ENCODE measurements at places on chromosomes 6 and 20. TPM values are rescaled to one million over a fixed set of nuclear protein-coding genes. Genes with fewer than 3 reads are reported as not detected.

DNA sequence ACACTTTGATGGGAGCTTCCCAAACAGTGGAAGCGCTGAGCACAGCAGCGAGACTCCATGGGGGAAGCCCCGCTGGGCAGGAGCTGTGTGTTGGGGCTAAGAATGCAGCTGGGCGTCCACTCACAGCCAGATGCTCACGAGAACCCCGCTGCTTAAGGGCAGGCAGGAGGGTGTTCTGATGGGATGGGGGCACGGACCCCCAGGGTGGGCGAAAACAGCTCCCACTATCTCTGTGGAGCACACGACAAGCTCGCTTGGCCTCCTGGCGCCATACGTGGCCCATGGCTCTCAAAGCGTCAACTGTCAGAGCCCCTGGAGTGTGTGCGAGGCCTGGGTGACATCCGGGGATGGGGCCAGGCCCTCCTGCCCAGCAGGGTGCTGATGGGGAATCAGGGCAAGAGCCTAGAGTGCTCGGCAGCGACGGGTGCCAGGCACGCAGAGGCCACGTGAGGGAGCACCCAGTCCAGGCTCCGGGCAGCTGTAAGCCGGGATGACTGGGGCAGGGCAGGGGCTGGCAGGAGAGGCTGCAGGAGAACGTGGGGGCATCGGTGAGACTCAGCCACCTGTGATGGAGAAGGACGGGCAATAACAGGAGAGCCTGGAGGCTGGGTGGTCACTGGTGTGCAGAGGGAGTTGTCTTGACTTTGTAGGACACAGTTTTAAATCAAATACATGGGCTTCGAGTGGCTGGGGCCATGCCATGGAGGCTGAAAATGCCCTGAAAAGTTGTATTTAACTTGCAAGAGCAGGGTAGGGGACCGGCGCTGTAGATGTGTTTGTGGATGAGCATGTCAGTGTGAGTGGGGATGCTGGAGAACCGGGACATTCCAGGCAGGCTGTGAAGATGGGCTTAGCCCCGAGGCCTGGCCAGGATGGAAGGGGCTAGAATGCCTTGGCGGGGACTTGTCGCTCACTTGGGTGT is 27.3 kb downstream of the PYGB start:
- H3K27me3 ChIP-seq = no peaks in the 10 kb centered on the region
- H3K27ac ChIP-seq = no peak overlapping the region
- no peak for DNase-seq
- peaks cover 83% of the 10 kb centered on the region for H3K36me3 ChIP-seq
- no peak overlapping the region for H3K4me3 ChIP-seq

DNA sequence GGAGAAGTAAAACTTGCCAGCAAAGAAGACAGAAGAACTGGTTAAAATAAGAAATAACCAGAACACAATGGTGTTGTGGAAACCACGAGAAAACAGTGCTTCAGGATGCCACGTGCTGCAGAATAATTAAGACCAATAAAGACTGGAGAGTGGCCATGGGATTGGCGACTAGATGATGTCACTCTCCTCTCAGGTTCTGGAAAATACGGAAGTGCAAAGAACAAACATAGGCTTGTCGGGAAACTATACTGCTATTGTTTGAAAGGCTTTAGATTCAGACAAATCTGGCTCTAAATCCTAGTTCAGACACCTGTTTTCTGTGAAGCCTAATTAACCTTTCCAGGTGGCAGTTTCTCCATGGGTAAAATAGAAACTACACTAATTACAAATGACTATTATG is 138.4 kb upstream of the STXBP5 start:
- no peak overlapping the region for H3K4me3 ChIP-seq
- no peaks in the 10 kb centered on the region for H3K27me3 ChIP-seq
- no peak overlapping the region for H3K27ac ChIP-seq
- H3K36me3 ChIP-seq = no peaks in the 10 kb centered on the region
- peaks cover 18% of the 10 kb centered on the region for H3K4me1 ChIP-seq
- DNase-seq = peak; percentile 34

DNA sequence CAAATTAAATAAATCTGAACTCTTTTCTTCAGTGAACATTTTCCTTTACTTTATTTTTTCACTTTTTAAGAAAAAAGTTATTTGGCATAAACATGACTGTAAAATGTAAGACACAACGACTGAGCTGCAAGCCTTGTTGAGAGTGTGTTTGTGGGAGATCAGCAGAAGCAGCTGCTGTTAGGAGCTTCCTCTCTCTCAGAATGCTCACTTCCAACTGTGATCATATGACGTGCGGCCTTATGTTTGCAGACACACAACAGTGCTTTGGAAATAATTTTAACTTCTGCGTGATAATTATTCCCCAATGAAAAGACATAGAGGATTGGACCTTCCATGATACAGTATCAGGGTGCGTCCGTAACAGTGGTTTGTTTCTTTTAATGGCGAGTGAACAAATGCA is 104.0 kb downstream of the ARHGAP18 start:
- H3K36me3 ChIP-seq = peaks cover 29% of the 10 kb centered on the region
- H3K27me3 ChIP-seq = no peaks in the 10 kb centered on the region
- no peak overlapping the region for H3K27ac ChIP-seq
- no peak for DNase-seq

GRCh38 chr20:58246346-58246745 is 17.9 kb upstream of the ANKRD60 start:
- H3K4me3 ChIP-seq = no peak overlapping the region
- H3K27me3 ChIP-seq = no peaks in the 10 kb centered on the region
- peaks cover 2% of the 10 kb centered on the region for H3K4me1 ChIP-seq
- no peak overlapping the region for H3K27ac ChIP-seq
- H3K36me3 ChIP-seq = no peaks in the 10 kb centered on the region
- peak; percentile 61 for DNase-seq

The GNAS-AS1 gene
- total RNA-seq = not detected

The SH3BGRL2 gene
- 28.8 TPM for total RNA-seq

DNA sequence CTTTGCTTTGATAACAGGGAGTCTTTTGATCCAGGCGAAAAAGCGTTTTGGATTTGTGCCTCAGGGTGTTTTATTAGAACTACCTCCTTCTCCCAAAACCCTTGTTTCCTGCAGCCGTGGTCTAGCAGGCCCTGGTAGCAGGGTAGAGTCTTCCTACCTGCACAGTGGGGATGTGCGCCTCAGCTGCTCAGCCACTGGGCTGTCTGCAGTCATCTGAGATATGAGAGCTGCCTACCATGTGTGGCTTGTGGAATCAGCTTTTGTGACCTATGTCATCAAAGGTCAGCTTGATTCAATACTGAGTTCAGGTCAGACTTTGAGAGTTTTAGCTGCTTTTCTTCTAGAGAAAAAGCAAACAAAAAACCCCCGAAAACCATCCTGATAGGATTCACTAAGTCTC is 279.5 kb downstream of the CLIC5 start:
- DNase-seq = no peak
- H3K4me3 ChIP-seq = no peak overlapping the region
- no peak overlapping the region for H3K27ac ChIP-seq
- no peaks in the 10 kb centered on the region for H3K4me1 ChIP-seq
- H3K36me3 ChIP-seq = no peaks in the 10 kb centered on the region
- H3K27me3 ChIP-seq = no peaks in the 10 kb centered on the region

The CDH4 gene
- not detected for total RNA-seq

The B3GAT2 gene
- total RNA-seq = not detected

All from HepG2 (cell line).